Left renal cortex interstitium (tissue), 4 donors: ENCODE measurements at places on chromosomes 2 and 18. TPM values are rescaled to one million over a fixed set of nuclear protein-coding genes. Genes with fewer than 3 reads are reported as not detected.

GRCh38 chr2:201072201-201072530 is 365 bp downstream of the NDUFB3 start:
- DNase-seq: no peak

DNA sequence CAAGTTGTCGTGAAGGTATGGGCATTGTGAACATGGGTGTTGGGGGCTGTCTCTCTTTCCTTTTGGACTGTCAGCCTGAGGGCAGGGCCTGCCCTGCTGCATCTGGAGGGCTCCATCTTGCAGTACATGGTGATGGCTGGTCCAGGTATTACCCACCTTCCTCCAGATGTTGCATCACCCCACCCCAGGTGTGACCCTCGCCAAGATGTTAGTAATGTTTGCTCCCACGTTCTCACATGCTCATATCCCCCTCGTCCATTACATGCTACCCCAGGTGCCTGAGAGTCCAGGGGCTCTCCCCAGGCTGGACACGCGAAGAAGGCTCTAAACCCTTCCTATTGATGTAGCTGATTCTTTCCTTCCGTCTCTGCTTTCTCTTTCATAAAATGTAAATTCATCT is 13.9 kb downstream of the ZAP70 start:
- DNase-seq: no peak

DNA sequence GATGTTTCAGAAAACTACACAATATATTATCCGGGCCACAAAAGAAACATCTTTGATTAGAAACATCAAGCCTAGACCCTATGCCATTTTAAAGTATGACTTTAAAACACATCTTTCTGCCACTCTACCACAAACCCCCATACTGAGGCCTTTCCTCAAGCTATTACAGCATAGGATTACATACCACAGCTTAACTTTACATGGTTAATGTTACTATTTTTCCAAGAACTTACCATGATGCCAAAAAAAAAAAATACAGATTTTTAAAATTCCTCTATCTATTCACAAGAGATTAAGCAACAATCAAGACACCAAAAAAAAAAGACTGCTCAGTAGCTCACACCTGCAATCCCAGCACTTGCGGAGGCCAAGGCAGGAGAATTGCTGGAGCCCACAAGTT is 9.0 kb downstream of the NCKAP1 start:
- no peak for DNase-seq

LOXL3 gene
- 9.7 TPM for polyA plus RNA-seq

CCDC178 gene
- polyA plus RNA-seq: 2.0 TPM
